ENCODE measurements at places on chromosomes 13 and 19. TPM values are rescaled to one million over a fixed set of nuclear protein-coding genes. Genes with fewer than 3 reads are reported as not detected.

TSSK6 gene
- total RNA-seq = 0.97 TPM

GNG7 gene
- total RNA-seq = 58.2 TPM

LCP1 gene
- total RNA-seq = 22.9 TPM

CYP4F2 gene
- not detected for total RNA-seq

ATP7B gene
- total RNA-seq = 6.4 TPM

SLC10A2 gene
- not detected for total RNA-seq

HSH2D gene
- total RNA-seq = 1.0 TPM

MYH14 gene
- total RNA-seq = 69.9 TPM

ZNF737 gene
- total RNA-seq = 4.8 TPM

PLK5 gene
- not detected for total RNA-seq

GPR4 gene
- 11.3 TPM for total RNA-seq

SIGLECL1 gene
- not detected for total RNA-seq

FPR2 gene
- 1.4 TPM for total RNA-seq

LYL1 gene
- total RNA-seq = 8.0 TPM

ATP5F1D gene
- 596 TPM for total RNA-seq

ZSCAN5C gene
- not detected for total RNA-seq

FXYD1 gene
- 514 TPM for total RNA-seq

C19orf44 gene
- total RNA-seq = 4.2 TPM

CABP5 gene
- total RNA-seq = not detected

PRRG2 gene
- total RNA-seq = 0.83 TPM

IL17D gene
- total RNA-seq = 2.5 TPM

ZNF417 gene
- 12.3 TPM for total RNA-seq

OR7A17 gene
- total RNA-seq = not detected

MEIOSIN gene
- 0.15 TPM for total RNA-seq

OVOL3 gene
- not detected for total RNA-seq

TNFSF9 gene
- total RNA-seq = 0.28 TPM

DZIP1 gene
- total RNA-seq = 5.0 TPM

ZNF700 gene
- 6.2 TPM for total RNA-seq

RASL11A gene
- 22.8 TPM for total RNA-seq

LRFN3 gene
- total RNA-seq = 10.8 TPM

ZNF562 gene
- total RNA-seq = 23.9 TPM

KLK2 gene
- not detected for total RNA-seq
